Hypothalamus (tissue), 51 donors: ENCODE measurements at places on chromosomes 12 and 14.

- no peak for DNase-seq
Measured at GRCh38 chr12:43737646-43738045, 20.9 kb downstream of the PUS7L start.

DNA sequence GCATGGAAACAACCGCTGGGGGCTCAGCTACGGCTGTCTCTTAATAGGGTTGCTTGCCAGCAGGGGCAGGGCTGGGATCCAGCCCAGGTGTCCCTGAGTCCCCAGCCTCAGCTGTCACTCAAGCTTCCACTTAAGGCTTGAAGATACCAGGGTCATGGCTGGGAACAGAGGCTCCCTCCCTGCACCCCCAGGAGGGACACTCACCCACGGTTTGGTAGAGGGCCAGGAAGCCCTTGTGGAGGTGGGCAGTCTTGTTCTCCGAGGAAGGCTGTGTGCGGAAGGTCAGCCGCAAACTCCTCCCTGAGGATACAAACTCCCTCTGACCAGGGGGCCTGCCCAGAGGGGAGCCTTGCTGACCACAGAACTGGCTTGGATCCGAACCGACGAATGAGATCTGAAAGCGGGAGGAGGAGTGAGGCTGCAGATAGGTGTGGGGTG lies 7.3 kb downstream of the C1RL start:
- no peak for DNase-seq

DNA sequence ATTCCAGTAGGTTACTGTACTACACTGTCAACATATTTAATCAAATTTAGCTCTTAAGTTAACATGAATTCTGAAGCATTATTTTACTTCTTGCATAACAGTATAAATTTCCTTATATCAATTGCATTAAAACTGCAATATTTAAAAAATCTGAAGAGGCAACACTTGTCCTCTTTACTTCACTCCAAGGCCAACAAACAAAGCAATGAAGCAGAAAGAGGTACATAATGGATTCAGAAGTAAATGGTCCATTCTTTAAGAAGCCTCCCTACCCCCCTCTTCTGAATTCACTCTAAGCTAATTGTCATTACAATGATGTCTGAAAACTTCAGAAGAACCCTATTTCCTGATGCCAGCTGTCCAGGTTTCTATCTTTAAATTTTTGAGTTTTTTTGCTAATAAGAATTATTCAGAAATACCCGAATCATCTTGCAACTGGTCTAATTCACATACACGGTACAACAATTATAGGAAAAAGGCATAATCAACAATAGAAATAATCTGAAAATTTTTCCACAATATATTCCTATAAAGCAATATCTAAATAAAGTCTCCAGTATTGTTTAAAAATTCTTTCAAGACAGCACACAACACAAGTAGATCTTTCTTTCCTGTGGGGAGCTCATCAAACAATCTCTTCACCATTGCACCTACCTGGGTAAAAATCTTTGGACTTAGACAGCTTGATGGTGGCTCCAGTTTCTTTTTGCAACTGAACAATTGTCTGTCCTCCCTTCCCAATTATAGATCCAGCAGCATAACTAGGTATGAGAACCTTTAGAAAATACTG lies 2.9 kb downstream of the NOVA1 start:
- no peak for DNase-seq

DNA sequence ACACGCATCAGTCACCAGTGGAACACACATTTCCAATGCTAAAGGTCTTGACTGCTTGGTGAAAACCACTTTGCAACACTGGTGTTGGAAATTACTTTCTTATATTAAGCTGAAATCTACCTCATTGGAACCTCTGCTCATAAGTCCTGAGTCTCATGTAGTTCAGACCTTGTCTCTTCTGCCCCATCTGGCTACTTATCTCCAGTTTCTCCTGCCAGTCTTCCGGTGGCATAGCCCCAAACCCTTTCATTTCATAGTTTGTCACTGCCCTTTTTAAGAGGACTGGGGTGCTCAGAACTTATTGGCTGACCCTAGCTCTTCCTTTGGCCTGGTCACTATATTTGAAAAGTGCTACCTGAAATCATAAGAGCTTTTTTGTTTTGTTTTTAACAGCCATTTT lies 43.7 kb downstream of the HELB start:
- no peak for DNase-seq

DNA sequence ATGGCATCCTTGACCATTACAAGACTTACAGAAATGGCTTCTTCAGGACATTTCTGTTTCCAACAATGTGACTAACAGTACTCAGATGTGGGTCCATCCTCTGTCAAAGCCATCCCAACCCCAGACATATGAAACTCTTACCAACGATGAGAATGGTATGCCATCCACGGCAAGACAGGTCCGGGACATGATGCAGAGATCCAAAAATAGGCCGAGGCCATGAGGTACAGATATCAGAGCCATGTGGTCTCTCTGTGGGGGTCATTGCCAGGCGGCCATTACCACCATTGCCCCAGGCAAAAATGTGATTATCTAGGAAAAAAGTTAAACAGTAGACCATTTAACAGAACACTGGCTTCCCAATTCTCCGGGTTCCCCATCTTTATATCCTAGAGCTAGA lies 27.5 kb downstream of the ZC2HC1C start:
- no peak for DNase-seq

GRCh38 chr12:121926874-121927706 lies 8.7 kb downstream of the CFAP251 start:
- no peak for DNase-seq

DNA sequence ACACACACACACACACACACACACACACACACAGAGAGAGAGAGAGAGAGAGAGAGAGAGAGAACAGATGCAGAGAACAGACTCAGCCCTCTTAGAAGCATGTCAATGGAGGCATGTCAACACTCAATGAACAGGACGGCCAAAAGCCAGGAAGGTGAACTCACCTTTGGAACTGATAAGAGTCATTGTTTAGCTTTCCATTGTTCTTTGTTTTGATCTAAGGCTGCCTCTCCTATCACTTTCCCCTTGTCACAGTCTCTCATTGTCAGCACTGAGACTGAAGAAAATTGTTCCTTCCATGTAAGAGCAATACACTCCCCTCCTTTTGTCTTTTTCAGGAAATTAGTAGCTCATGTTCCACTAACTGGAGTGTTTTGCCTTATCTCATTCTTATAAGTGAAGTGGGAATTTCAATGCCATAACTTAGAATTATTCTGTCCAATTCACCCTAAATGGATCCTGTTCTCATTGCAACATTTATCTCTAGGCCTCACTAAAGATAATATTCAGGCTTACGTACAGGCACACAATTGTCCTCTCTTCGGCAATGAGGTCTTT lies 218.0 kb downstream of the DUSP6 start:
- DNase-seq, result no peak

GRCh38 chr14:94471045-94471444 lies 5.0 kb downstream of the SERPINA9 start:
- DNase-seq, result no peak

GRCh38 chr14:92540472-92541048 lies 27.0 kb downstream of the RIN3 start:
- DNase-seq, result peak; percentile 25
